ENCODE measurements at places on chromosomes 3 and 15.

DNA sequence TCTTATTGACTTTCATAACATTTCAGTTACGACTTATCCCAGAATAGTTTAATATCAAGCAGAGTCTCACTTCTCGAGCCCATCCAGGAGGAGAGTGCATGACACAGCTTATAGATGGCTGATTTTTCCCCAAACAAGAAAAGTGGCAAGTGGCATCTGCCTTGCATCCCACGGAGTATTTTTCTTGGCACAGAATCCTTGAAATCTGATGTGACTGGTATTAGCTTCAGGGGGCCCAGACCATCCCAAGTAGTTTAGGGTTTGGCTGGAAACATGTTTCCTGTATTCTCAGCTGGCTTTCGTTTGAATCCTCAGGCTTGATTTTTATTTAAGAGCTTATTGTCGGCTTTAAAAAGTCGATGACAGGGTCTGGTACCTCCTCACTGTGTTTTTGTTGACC is 20.7 kb upstream of the FBXL22 start:
- DNase-seq = no peak

- no peak for DNase-seq
Measured at GRCh38 chr3:22088204-22088603, 337.2 kb upstream of the ZNF385D start.

DNA sequence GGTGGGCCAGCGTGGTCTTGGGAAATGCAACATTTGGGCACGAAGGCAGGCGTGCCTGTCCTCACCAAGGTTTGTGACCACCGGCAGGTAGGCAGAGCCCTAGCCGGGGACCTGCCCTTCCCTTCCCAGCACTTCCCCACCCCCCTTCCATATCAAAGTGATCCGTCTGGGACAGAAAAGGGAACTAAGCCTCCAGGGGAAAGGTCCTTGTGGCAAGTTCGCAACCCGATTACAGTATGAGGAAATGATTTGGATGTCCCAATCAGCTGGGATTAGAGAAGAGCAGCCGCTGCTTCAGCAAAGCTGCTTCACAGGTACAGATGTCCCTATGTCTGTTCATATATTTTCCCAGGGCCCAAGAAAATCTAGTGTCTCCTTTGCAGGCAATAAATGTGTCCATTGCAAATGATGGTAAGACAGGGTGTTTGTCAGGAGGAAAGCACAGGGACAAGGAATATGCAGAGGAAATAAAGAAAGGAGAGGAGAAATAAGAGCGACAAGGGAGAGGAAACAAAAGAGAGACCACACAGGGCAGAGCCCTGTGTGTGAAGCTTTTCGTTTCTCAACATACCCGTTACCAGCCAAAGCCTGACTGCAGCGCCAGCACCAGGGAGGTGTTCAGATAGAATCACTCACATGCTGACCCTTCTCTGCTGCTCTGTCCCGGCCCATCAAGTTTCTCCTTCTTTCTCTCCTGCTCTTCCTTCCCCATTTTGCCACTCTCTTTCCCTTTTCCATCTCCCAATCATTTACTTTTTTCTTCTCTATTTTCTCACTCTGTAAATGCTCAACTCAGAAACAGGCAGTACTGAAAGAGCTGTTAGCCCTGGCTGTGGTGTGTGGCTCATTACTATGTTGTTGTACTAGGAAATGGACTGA is 17.4 kb upstream of the SECISBP2L start:
- DNase-seq = no peak

DNA sequence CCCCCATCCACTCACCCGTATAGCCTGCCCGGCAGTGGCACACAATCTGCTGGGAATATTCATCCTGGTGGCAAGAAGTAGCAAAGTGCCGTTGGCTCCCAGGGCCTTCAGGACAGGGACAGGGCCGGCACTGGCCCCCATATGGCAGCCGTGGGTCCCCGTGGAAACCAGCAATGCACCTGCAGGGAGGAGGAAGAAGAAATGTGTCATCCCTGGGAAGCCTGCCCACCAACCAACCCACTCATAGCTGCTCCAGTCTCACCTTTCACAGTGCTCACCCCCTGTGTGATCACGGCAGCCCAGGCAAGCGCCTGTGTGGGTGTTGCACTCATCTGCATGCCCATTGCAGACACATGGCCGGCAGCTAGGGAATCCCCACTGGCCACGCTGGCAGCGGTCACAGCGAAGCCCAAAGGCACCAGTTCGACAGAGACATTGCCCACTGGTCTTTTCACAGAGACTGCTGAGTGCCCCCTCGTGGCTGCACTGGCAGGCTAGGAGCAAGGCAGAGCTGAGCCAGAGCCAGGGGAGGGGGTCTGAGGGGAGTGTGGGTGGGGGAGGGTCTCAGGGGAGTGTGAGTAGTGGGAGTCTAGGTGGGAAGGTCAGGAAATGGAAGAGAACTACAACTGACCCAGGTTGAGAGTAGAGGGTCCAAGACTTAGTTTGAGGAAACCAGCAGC is 4.5 kb upstream of the USP19 start:
- DNase-seq = no peak

- no peak for DNase-seq
Measured at GRCh38 chr15:52912172-52912571, 122.0 kb upstream of the ONECUT1 start.

GRCh38 chr3:76365275-76365674 is 579.9 kb upstream of the ZNF717 start:
- DNase-seq = no peak

DNA sequence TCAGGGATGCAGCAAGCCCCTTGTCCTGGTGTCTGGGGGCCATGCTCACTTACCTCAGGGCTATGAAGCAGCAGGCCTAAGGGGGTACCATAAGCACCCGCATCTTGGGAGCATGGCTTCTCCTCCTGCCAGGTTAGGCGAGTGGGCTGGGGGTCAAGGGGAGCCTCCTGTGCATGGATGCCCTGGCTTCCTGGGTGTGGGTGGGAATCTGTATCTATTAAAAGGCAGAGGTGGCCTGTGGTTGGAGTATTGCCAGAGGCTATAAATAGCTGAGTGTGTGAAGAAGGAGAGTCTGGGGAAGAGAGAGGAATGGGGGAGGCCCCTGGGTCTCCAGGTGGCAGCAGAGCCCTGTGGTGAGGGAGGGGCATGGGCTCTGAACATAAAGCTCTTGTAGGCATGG is 19.5 kb downstream of the ACVR2B start:
- peak; percentile 32 for DNase-seq

DNA sequence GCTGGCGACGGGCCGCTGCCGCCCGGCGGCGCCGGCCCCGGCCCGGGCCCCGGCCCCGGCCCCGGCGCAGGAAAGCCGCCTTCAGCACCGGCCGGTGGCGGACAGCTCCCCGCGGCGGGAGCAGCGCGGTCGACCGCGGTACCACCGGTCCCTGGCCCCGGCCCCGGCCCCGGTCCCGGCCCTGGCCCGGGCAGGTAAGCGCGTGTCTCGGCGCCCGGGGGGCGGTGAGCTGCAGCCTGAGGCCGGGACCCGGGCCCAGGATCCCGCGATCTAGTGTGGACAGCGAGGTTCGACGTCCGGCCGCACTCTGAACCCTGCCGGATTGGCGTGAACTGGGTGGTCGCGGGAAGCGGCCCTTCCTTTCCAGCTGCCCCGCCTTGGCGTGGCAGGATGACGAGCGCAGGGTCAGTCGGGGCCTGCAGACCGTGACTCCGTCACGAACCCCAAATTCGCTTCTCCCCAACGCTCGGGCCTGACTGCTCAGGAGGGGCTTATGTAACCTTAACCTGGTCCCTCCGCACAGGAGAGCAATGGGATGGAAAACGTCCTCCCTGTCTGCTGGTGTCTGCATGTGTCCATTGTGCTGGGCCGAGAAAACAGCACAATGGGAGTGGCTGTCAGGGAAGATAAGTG is 472 bp downstream of the BSN start:
- peak; percentile 40 for DNase-seq

- no peak for DNase-seq
Measured at GRCh38 chr3:104755791-104756190, 610.9 kb upstream of the ALCAM start.

GRCh38 chr3:3705090-3705775 is 94.0 kb upstream of the LRRN1 start:
- peak; percentile 18 for DNase-seq

DNA sequence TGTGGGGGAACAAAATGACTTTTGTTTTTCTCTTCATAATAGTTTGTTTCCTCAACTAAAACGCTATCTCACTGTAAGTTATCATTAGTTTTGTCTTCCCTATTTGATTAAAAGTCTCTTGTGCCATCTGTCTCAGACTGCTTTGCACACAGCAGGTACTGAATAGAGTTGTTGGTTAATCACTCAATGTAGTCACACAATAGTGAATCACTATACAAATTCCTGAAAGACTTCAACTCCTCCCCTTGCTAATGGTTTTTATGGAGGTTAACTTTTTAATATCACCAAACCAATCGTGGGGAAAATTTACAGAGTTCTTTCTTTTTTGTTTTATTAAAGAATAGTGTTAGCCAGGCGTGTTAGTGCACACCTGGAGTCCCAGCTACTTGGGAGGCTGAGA is 2.6 kb upstream of the NGLY1 start:
- no peak for DNase-seq

- no peak for DNase-seq
Measured at GRCh38 chr3:32488474-32489008, 14.1 kb downstream of the CMTM6 start.

- DNase-seq = no peak
Measured at GRCh38 chr3:183208260-183208659, 44.8 kb upstream of the B3GNT5 start.

- no peak for DNase-seq
Measured at GRCh38 chr3:185639632-185640206, 53.6 kb downstream of the SENP2 start.

DNA sequence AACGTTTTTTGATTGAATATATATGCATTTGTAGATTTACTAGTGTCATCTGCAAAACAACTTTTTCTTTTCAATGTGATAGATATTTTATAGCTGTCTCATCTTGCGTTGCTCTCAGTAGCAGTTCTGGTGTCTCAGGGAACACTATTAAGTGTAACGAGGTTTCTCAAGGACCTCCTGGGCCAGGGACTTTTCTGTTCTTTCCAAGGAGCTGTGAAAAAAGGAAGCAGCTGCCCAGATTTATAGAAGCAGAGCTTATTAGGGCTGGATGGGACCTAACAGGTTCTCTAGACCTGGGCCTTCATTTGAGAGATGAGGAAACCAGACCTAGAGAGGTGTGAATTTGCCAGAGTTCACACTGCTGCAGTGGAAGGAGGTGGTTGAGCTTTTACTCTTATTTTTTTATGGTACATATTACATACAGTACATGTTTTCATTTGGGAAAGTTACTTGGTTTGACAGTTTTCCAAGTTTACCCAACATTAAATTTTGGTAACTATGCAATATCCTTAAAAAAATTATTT is 16.1 kb downstream of the MAP2K1 start:
- DNase-seq = no peak

- no peak for DNase-seq
Measured at GRCh38 chr3:160546727-160547126, 18.6 kb downstream of the KPNA4 start.

GRCh38 chr3:52194485-52195290 is 3.3 kb upstream of the ALAS1 start:
- DNase-seq = peak; percentile 24

DNA sequence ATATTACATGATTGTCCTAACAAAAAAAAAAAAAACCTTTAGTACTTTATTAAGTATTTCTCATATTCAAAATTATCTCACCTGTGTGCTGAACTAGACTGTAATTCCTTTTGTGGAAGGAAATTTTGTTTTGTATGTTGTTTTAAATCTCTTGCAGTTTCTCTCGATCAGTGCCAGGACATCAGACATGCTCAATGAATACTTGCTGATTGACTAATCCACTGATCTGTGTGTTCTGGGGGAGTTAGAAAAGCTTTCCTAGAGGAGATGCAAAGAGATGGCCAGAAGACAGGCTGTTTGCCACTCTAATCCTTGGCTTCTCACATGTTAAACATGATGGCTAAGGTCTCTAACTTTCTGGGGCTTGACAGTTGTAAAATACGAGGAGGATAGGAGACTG is 233.3 kb upstream of the NR2E3 start:
- no peak for DNase-seq

DNA sequence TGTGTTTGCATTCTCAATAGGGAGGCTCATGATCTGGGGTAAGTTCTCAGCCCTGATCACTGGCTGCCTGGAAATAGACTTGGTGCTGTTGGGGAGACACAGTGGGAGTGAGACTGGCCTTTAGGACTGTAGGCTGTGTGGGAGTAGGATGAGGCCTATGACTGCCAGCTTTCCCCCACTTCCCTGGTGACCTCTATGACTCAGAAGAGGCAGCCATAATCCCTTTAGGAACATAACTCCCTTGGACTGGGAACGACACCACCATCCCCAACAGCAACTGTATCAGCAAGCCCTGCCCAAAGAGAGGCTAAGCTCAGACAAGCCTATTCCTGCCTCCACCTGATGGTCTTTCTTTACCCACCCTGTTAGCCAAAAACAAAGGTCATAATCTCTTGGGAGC is 91.3 kb downstream of the SUCNR1 start:
- no peak for DNase-seq

GRCh38 chr3:57820479-57820878 is 64.4 kb downstream of the SLMAP start:
- no peak for DNase-seq

- DNase-seq = no peak
Measured at GRCh38 chr3:41364736-41365135, 165.4 kb downstream of the CTNNB1 start.

DNA sequence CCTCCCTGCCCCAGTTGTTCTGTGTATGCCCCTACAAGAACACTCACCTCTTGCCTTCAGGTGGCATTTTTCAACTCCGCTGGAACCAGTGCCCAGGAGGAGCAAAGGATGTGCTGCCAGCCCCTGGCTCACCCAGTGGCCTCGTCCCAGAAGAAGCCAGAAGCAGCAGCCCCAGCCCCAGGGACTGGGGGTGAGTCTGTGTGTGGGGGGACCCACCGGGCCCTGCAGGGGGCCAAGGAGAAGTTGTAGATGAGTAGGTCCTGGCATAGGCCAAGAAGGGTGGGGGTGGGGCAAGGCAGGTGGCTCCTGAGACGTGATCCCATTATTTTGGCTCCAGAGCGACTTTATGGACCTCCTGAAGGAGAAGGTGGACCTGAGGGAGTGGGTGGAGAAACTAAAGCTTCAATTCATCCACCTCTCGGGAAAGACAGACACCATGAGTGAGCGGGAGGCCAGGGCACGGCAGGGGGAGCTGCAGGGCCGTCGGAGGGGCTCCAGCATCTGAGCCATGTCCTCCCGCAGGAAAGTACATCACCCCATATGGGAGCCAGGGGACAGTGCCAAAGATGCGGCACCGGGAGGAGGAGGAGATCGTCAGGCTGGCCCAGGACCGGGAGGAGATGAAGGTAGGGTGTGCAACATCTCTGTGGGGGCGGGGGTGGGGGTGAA is 29.3 kb downstream of the NGRN start:
- DNase-seq = no peak
